Ovary (tissue), 10 donors: ENCODE measurements at places on chromosomes 5 and 9.

- no peak for DNase-seq
Measured at GRCh38 chr5:140253985-140254384, 48.9 kb downstream of the PFDN1 start.

DNA sequence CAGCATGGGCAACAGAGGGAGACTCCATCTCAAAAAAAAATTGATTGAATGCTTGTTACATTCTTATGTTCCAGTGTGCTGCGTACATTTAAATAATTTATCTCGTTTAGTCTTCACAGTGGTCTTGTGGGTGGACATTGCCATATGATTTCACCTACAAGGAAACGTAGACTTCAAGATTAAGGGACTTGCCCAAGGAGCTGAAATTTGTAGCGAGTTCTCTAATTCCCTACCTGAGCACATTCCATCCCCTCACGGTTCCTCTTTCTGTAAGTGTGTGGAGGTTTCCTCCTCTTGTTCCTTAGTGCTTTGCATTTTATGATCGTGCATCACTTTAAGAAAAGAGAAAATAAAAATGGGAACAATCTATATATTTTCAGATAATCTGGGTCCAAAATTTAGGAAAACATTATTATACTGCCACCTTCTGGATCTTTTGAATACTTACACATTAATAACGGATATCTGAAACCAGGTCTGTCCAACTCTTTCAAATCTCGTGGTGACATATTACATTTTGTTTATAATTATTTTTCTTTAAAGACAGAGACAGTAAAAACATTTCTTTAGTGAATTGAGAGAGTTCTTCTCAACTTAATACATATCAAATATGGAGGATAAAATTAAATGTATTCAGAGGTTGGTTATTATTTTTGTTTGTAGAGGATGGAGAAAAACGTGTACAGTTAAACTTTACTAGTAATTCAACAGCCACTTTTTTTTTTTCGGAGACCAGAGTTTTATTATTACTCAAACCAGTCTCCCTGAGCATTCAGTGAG is 29.9 kb upstream of the C7 start:
- no peak for DNase-seq

DNA sequence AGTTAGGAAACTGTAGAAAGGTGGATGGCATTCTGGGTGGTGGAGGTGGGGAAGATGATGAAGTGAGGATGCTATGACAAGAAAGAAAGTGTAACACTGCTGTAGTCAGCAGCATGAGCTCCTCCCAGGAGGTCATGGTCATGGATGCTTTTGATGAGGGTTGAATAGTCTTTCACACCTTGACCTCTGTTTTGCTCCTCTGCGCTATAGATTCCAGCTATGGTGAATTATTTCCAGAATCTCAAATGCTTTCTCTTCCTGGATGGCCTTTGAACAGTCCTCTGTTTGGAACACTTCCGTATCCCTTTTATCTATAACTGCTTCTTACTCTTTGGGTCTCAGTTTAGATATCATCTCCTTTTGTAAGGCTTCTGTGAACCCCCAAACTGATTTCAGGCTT is 165.9 kb upstream of the PPP1R2B start:
- no peak for DNase-seq

- no peak for DNase-seq
Measured at GRCh38 chr9:124409410-124409809, 5.8 kb downstream of the PSMB7 start.

GRCh38 chr5:153573326-153574033 is 83.0 kb downstream of the GRIA1 start:
- DNase-seq, result no peak

DNA sequence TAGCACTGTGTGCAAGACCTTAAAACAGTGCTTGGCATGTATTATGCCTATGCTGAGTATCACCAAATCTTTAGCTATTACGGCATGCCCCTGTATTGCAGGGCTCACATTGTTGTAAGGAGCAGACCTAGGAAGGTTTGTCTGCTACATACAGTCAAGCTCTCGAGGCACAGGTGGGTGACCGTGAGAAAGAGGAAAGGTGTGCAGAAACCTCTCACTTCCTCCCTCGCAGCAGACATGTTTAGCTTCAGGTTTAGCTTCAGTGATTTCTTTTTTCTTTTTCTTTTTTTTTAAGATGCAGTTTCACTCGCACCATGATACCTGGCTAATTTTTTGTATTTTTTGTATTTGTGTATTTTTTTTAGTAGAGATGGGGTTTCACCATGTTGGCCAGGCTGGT is 275.8 kb upstream of the RIOK2 start:
- no peak for DNase-seq
